ENCODE measurements at places on chromosomes 12 and 14.

DNA sequence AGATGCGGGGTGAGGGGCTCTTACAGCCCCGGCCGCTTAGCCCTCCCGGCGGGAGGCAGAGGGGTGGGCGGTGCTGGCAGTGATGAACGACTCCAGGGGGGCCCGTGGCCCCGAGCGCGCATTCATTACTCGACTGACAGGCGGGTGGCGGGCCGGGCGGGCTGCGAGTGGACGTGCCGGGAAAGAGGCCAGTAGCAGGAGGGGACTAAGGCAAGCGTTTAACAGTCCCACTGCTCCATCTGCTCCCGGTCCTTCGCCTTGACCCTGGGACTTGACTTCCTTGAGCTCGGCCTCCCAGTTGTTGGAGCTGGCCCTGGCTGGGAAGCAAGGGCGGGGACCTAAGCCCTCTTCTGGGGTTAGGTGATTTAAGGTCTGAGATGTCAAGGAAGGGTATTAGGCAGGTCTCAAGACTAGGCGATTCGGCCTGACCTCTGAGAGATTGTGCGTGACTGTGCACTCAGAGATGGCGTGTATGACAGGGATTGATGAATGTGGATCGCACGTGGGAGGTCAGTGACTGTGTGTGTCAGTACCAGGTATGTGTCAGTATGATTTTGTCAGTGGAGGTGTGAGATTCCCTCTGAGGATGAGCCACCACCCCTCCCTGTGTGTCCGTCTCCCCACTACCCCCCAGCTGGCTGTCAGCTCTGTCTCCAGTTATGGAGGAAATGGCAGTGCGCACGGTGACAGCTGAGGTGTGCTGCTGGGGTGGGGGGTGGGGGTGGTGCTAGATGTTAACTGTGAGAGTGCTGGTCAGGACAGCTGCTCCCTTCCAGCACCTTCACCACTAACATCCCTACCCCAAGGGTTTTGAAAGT lies 3.6 kb upstream of the DNAJC22 start:
- no peak for DNase-seq

- DNase-seq: no peak
Measured at GRCh38 chr14:63555572-63555971, 12.4 kb upstream of the PPP2R5E start.

DNA sequence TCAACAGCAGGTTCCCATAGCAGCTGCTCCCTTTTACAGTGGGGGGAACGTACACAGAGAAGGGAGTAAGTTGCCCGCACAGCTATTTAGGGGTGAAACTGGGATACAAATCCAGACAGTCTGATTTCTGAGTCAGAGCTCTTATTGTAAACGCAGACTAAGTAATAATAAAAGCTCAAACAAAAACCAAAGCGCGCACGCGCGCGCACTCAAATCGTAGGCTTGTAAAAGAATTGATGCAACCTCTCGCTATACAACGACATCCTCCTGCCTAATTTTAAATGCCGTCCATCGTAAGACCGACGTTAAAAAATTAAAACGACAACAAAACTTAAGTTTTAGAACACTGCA lies 747 bp upstream of the DACT1 start:
- no peak for DNase-seq

DNA sequence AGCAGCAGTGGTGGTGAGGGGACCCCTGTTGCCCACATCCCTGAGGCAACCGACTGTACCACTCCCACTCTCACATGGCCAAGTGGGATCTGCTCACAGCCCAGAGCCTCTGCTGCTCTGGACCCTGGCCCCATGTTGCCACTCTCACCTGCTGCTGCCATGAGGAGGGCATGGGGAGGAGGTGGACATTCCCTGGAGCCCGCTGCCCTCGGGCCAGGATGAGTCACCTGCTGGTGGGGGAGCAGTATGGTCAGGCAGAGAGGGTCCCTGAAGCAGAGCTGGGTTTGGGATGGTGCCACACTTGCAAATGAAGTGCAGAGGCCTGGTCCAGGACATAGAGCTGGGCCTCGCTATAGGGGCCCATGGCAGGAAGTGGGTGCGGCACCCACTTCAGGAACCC lies 26.1 kb downstream of the SDR9C7 start:
- DNase-seq: no peak

DNA sequence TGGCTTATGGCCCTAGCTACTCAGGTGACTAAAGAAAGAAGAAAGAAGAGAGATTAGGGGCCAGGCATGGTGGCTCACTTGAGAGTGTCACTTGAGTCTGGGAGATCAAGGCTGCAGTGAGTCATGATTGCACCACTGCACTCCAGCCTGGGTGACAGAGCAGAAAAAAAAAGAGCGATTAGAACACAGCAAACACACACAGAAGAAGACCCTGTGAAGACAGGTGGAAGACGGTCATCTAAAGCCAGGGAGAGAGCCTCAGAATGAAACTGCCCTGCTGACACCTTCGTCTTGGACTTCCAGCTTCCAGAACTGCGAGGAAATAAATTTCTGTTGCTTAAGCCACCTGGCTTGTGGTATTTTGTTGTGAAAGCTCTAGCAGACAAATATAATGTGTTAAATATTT lies 17.5 kb upstream of the PPP1CC start:
- no peak for DNase-seq

GRCh38 chr12:42213954-42214426 lies 24.1 kb downstream of the YAF2 start:
- DNase-seq: no peak

DNA sequence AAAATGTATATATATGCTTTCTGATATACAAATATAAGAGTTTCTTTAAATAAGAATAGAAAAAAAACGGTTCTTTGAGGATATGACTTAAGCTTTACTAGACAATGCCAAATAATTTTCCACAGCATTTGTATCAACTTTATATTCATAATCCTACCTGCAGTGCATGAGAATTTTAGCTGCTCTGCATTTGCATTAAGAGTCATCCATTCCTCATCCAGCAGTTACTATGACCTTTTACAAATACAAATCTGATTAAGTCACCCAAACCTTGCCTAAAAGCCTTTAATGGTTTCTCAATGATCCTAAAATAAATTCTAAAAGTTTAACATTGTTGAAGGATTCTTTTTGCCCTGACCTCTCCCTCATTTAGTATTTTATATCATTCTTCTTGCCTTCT lies 116.5 kb downstream of the MGAT4C start:
- no peak for DNase-seq

DNA sequence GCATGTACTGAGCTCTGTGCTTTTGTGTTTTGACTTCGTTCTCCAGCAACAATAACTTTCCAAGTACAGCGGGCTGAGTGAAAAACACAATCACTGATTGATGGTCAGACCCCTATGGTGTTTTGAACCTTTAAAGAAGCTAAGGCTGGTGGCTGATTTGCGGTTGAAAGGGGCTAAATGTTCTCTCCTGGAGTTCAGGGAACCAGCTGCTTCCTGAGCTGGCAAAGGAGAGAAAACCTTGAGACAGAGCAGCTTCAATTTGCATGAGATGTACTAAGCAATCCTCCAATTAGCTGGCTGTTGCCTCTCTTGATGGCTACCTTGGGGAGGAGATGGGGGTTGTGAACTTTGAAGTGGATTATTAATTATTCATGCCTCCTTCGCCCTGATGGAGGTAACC lies 546.7 kb upstream of the SEL1L start:
- DNase-seq: no peak

DNA sequence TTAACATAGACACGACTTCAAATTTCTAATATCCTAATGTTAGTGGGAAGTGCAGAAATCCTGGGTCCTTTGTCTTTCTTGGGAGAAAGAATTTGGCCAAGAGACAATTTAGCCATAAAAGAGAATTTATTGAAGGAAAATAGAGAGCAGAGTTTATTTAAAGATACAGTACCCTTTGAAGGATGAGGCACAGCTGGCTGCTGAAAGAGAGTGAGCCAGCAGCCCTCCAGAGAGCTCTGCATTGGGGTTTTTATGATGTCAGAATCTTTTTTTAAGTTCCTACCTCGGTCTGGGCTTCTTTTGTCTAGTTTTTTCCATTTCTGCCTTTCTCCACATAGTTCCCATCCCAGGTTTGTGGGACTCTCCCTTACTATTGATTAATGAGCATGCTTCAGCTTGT lies 37.5 kb downstream of the CCER1 start:
- DNase-seq: no peak

- DNase-seq: no peak
Measured at GRCh38 chr12:119687406-119687805, 19.5 kb downstream of the PRKAB1 start.

GRCh38 chr12:106583242-106584103 lies 669 bp downstream of the RFX4 start:
- DNase-seq: no peak

GRCh38 chr12:33676866-33677265 lies 237.2 kb upstream of the SYT10 start:
- DNase-seq: no peak

GRCh38 chr12:108133482-108133881 lies 4.4 kb downstream of the WSCD2 start:
- no peak for DNase-seq

GRCh38 chr14:60650373-60650961 lies 1.2 kb upstream of the SIX1 start:
- no peak for DNase-seq
